Activated naive CD4-positive, alpha-beta T cell treated with anti-CD3 and anti-CD28 coated beads for 36 hours (primary cell): ENCODE measurements at places on chromosomes 7 and 10.

DNA sequence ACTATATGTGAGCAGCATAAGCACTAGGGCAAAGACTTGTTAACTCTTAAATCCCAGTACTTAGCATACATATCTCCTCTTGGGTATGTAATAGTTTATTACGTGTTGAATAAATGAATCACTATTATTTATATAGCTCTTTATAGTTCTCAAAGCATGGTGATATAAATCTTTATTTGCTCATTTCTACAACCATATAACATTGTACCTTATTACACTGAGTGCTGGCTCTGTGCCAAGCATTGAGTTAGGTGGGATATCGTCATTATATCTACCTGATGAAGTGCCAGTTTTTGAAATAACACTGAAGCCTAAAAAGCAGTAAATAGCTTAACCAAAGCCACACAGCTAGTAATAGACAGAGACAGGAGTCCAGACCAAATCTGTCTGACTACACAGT, 27.9 kb downstream of the AHR start:
- DNase-seq, result no peak

DNA sequence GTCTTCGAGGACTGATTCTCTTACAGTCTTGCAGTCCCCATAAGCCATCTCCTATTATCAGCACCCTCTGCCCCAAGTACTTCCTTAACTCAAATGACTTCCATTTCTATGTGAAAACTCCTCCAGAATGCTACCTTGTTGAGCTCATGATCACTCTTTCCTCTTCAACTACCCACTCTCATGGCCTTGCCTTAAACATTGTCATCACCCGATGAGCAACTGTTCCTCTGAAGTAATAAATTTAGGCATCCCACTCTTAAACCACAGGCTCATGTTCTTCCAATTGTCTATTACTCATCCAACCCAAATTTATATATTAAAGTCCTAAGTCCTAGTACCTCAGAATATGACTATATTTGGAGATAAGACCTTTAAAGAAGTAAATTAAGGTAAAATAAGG, 152.9 kb downstream of the C1GALT1 start:
- DNase-seq, result no peak

GRCh38 chr10:94027197-94027596, 33.5 kb downstream of the PLCE1 start:
- no peak for DNase-seq

DNA sequence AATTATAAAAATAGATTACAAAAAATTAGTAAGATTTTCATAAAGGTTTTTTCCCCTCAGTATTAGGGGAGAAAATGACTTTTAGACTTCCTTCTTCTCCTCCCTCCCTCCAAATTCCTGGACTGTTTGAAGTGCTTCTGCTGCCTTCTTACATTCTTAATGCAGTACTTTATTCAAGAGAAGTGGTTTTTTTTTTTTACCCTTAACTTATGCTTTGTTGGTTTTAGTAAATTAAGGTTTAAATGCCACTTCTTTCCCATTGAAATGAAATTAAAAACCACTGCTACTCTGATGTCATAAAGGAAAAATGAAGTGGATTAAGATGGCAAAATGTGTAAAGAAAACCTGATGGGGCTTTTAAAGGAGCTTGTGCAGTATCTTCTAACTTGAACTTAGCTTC, 140.7 kb downstream of the VTI1A start:
- DNase-seq, result no peak

- no peak for DNase-seq
These were observed 3.7 kb downstream of the OGA start for GRCh38 chr10:101814466-101815071.

- no peak for DNase-seq
These were observed 60.1 kb downstream of the DENND11 start for GRCh38 chr7:141641876-141642275.

DNA sequence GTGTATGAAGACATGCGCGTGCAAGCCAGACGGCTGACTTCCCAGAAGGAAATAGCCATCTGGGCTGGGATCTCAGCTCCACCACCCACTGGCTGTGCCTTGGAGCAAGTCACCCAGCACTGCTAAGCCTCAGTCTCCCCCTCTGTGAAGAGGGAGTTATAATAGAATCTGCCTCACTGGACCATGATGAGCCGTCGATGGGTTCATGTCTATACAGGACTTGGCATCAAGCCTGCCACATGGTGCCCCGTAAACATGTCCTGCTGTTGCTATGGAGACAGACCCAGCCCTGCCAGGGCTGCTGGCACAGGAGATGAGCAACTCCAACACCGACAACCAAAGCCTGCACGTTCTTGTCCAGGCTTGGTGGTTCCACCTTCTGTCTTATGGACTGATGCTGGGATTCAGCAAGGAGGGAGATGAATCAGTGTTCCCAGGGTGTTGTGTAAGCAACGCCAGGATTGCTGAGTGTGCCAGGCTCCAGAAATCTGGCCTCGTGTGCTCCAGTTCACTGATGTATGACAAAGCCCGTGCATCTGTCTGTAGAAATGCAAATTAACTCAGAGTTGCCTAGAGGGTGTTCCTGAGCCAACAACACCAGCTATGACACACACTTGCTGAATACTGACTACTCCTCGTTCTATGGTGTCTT, 5.6 kb downstream of the GPR15LG start:
- peak; percentile 42 for DNase-seq

- peak; percentile 8 for DNase-seq
These were observed 120.2 kb upstream of the CTTNBP2 start for GRCh38 chr7:117993377-117994003.

DNA sequence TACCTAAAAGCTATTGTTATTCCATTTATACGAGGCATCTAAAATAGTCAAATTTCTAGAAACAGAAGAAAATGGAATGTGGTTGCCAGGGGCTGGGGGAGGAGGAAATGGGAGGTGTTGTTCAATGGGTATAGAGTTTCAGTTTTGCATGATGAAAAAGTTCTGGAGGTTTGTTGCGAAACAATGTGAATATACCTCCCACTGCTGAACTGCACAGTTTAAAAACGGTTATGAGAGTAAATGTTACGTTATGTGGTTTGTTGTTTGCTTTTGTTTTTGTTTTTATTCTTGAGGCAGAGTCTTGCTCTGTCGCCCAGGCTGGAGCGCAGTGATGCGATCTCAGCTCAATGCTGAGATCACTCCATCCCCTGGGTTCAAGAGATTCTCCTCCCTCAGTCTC, 64.9 kb upstream of the NRBF2 start:
- DNase-seq, result no peak

GRCh38 chr10:75839020-75839419, 407.6 kb downstream of the LRMDA start:
- DNase-seq, result no peak

DNA sequence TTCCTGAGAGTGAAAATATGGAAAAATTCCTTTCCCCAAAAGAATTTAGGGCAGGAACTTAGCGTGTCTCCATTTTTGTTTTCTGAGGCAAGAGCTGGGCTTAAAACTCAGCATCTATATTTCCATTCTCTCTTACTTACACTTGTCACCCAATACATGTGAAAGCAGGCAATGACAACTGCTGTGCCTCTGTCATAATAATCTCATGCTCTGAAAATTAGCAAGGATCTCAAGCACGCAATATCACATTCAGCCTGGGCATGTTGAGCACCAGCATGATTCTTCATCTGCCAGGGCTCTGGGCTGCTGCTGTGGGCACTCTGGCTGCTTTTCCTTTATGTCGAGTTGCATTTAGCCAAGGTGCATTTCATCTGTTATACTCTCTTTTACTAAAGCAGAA, 255.5 kb downstream of the SNX10 start:
- no peak for DNase-seq

DNA sequence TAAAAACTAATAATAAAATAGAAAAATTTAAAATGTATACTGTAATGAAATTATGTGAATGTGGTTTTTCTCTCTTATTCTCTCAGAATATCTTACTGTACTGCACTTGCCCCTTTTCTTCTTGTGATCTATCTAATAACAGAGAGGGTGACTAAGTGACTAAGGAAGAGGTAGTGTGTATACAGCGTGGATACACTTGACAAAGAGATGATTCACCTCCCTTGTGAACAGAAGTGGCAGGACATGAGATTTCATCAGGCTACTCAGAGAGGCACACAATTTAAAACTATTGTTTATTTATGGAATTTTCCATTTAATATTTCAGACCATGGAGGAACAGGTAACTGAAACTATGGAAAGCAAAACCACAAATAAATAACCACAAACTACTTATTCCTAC, 806.6 kb upstream of the GHITM start:
- DNase-seq, result no peak

- peak; percentile 65 for DNase-seq
These were observed 1.3 kb upstream of the ARID5B start for GRCh38 chr10:61899997-61900828.

GRCh38 chr10:70078329-70078728, 25.7 kb downstream of the MACROH2A2 start:
- DNase-seq, result no peak

DNA sequence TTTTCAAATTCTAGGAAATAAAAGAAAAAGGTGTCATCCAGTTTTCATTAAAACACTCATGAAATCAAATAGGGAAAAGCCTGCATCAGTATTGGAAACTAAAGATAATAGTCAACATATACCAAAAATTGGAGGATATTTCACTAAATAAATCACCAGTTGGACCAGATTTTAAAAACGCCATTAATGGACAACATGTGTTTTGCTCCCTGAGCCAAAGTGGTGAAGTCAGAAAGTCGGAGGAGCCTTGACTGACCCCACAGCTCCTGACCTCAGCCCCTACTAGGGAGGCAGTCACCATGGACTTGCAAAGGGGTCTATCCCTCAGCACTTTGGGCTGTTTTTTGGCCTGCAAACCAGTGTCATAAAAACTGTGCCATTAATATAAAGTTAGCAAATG, 98.3 kb upstream of the SEC61G start:
- no peak for DNase-seq

DNA sequence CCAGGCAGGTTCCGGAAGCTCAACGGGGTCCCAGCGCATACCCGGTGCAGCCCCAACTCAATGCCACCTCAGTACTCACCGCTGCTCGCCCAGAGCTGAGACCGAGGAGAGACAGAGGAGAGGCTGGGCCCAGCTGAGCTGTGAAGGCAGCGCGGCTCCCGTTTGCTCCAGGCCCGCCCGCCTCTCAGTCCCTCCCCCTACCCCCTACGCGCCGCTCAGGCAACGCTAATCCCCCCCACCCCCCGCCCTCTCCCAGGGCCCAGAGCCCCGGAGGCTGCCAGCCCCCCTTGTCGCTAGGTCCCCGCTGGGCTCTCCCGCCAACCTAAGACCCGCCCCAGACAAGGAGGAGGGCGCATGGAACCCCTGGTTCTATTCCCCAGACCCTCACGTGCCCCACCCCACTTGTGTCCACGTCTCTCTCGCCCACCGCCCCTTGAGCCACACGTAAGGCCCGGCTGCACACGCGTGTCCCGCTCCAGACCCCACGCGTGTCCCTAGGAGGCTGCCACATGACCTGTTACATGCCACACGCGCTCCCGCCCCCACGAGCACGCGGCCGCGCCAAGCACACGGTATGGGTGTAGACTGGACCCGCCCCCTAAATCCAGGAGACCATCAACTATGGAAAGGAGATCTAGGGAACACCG, at the start of gene PSD:
TSS of gene PSD (minus strand) at position 164 of the 647 bp plus-strand sequence. CDS start 1,747 bp downstream, outside the sequence.
- DNase-seq, result no peak

DNA sequence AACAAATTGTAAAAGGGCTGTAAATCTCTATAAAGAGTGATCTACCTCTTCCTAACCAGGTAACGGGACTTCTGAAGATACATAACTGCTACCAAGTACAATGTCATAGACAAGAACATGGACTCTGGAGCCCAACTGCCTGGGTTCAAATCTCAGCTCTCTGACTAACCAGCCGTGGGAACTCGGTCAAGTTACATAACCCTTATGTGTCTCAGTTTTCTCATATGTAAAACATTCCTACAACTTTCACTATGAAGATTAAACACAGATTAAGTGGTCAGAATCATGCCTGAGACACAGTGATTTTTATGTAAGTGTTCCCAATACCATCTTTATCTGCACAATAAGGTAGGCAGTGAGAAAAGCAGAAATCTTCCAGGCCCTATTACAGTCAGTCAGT, 52.6 kb downstream of the ITGB1 start:
- no peak for DNase-seq

GRCh38 chr7:151053096-151053495, 4.6 kb downstream of the CDK5 start:
- DNase-seq, result no peak

DNA sequence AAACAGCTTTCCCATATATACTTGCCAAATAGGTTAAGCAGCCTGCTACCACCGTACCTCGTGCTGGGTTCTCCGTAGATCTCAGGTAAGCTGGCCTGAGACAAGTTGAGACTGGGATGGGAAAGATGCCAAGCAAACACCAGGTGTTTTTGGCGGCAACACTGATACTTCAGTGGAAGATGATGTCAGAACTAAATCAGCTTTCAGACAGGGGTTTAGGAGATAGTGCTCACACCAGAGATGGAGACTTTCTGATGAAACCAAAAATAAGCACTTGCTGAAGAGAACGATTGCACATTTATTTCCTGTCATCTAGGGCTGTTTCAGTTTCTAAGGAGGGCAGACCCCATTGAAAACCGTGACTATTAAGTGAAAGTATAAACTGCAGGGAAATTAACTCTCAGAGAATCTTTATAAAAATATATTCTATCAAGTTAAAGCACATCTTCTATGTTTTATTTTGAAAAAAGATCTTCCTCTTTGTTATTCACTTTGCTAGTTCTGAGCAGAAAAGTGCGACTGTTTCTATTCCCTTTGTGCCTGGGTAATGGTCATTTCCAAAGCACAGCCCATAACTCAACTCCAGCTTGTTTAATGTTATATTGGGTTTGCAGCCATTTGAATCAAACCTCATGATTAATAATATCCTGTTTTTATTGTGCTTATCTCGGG, 149.9 kb downstream of the CPED1 start:
- peak; percentile 24 for DNase-seq

GRCh38 chr7:107079212-107079940, 34.9 kb downstream of the PRKAR2B start:
- DNase-seq, result no peak

- no peak for DNase-seq
These were observed 25.6 kb upstream of the GALNTL5 start for GRCh38 chr7:151930695-151931094.

- DNase-seq, result no peak
These were observed 180.5 kb downstream of the NRP1 start for GRCh38 chr10:33153968-33154327.

DNA sequence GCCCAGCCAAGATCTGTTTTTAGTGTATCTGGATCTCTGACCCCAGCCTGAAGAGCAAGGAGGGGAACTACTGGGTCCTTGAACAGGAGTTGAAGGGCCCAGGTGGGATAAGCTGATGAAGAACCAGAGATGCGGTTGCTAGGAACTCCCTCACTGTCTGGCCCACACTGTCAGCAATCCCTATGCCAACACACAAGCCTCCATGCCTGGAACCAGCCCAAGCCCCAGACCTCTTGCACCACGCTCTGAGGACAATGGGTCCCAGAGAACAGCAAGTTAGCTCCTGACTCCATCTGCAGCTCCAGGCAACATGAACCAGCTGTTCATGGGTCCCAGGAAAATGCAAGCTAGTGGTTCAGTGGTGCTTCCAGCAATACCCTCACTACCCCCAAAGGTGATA, 2.4 kb downstream of the NAT16 start:
- no peak for DNase-seq

- DNase-seq, result peak; percentile 60
These were observed 96.7 kb downstream of the SFMBT2 start for GRCh38 chr10:7314170-7314569.

- no peak for DNase-seq
These were observed 35.2 kb downstream of the OAT start for GRCh38 chr10:124383496-124383895.
